Activated T-helper 1 cell treated with anti-CD3 and anti-CD28 coated beads, Interleukin-2, amount 50 U/mL, for 16 hours (primary cell): ENCODE measurements at places on chromosomes 4 and X.

GRCh38 chr4:78496021-78496643, 55.4 kb upstream of the ANXA3 start:
- DNase-seq = no peak

DNA sequence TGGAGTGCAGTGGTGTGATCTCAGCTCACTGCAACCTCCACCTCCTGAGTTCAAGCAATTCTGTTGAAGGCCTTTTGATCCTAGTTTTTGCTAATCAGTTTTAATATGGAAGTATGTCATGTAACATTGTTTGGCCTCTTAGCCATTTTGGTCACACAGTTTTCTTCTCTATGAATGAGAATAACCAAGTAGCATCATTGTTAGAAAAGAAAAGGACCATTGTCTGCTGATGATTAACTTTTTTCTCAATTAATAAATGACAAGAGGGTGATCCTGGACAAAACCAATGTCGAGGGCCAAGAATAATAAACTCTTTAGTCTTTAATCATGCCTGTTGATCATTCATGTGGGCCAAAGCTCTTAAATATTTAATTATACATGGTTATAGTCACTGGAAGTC, 289.3 kb upstream of the MAGEB2 start:
- no peak for DNase-seq

DNA sequence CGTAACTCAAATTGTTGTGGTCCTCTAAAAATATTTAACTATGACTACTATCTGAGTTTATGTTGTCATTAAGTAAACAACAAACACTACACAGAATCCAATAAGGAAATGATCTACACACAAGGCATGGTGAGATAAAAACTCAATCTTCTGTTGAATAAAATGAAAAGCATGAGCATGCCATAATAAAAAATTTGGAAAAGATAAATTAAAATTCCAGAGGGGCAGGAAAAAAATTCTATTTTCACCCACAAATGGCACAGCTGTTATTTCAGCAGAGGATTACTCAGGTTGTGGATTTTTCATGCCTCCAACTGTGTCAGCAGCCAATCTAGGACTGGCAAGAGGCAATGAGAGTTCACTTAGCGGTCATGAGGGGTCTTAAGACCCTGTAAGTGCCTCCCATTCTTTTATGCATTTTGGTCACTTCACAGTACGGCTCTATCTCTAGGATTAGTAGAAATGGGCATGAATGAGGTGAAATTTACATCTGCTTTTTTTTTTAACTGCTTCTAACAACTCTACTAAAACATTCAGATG, 639.8 kb upstream of the DIPK2B start:
- no peak for DNase-seq

DNA sequence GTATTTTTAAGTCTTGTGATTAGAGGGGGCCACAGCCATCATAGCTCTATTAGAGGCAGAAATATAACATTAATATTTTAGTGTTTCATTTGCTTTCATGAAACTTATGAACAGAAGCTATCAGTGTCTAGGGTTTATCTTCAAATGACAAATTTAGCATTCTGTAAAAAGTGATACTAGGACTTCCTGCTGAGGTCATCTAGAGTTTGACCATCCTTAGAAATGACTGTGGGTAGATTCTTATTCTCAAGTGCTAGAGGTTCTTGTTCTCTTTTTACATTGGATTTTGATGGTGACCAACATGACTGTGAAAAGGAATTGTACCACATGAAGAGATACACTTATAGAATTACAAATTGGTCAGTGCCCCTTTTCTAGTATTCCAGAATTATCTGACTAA, 568.6 kb downstream of the RPA4 start:
- DNase-seq = no peak

DNA sequence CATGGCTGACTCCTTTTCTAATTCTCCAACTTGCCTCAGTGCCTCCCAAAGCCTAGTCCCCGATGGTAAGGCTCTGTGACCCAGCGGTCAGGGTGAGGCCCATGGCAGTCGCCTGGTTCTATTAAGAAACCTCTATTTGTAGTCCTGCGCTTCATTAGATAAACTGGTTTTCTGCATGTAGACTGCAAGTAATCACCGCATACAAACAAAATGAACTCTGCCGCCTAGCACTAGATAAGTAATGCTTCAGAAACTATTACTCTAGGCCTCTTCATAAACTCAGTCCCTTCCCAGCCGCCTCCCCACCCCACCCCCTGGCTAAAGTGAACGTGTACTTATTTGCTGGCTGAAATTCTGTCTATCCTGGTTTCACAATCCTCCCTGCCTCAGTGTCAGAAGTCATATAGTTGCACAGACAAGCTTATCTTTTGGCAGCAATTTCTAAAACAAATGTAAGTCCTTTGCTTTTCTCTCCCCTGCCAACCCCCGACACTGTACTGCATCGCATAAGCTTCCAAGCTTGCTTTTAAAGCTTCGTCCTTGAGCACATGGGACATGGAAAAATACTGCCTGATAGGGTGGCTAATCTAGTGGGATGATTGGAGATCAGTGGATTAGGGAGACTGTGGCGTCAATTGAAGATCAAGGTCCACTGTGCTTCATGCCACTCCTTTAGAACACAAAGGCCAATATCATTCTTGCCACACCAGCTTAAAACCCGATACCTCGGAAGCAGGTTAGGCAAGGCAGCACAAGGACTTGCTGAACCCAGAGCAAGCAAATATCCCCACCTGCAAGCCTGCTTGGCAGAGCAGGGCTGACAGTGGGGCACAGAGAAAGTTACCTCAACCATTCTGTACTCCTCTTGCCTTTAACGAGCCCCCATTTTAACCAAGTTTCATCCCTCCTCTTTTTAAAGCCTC, 125.8 kb downstream of the IRF2 start:
- DNase-seq = no peak

DNA sequence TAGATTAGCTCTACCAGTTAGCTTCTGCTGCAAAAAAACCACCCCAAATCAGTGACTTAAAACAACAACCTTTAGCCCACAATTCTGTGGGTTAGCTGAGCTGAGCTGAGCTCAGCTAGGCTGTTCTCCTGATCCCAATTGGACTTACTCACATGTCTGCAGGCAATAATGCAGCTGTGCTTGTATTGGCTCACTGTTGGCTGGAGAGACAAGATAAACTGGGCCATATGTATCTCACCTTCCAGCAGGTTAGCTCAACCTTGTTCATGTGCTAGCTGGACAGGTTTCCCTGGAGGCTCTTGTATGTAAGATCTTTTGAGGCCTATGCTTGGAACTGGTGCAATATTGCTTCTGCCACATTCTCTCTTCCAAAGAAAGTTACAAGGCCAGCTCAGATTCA, 261.5 kb upstream of the ADGRL3 start:
- no peak for DNase-seq

DNA sequence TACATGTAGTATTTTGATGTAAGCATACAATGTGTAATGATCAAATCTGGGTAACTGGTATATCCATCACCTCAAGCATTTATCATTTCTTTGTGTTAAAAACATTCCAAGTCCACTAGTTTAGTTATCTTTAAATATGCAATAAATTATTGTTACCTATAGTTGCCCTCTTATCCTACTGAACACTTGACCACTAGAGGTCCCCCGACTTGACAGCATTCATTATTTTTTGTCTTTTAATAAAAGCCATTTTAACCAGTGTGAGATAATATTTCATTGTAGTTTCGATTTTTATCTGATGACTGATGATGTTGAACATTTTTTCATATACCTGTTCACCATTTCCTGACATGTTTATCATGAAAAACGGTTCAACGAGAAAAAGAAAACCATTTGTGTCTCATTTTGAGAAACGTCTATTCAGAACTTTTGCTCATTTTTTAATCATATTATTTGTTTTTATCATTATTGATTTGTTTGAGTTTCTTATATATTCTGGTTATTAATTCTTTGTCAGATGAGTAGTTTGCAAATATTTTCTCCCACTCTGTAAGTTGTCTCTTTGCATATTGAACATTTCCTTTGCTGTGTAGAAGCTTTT, 199.0 kb upstream of the CXXC4 start:
- DNase-seq = no peak

GRCh38 chr4:7854697-7855370, 84.8 kb downstream of the AFAP1 start:
- peak; percentile 58 for DNase-seq

DNA sequence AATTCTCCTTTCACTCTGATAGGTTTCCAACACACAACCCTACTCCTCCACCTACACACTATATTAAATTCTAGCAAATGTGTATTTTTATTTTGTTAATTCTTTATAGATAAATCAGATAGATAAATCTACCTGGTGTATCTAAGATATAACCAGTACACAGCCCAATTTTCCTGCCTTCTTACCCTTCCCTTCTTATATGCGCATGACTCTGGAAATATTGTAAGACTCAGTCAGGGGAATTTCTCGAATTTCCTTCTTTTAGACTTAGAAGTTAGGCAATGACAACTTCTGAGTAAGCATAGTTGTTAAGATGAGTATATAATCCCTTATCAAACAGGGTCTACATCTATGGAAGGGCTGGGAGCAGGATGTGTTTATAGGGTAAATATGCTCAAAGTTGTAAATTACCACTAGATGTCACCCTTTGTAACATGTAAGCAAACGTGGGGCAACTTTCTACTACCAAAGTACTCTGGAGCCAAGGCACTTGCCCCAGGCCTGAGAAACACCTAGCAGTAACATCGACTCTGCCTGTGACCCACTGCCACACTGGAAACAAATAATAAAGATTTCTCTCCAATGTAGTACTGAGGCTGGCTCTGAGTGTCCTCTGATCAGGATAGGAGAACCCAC, 444.7 kb downstream of the IQCM start:
- no peak for DNase-seq

DNA sequence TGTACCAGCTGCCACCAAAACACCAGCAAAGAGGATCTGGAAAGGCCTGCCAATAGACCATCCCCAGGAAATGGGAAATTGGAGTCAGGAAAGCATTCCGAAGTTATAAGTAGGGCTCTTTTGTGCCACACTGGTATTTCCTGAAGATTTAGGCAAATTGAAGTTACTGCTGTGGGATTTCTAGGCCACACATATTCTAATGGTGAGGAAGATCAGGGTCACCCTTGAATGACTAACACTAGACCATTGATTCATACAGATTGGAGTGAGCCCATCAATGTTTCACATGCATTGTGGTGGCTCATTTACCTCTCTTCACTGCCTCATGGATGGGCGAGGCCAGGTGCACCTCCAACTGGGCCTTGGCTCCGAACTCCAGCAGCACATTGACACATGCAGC, 22.6 kb downstream of the ASB11 start:
- DNase-seq = no peak

GRCh38 chr4:120926358-120927025, 4.0 kb upstream of the PRDM5 start:
- no peak for DNase-seq

GRCh38 chrX:129958814-129959492, 23.5 kb upstream of the BCORL1 start:
- no peak for DNase-seq

- no peak for DNase-seq
Measured at GRCh38 chr4:85024671-85025070, 58.2 kb upstream of the WDFY3 start.

DNA sequence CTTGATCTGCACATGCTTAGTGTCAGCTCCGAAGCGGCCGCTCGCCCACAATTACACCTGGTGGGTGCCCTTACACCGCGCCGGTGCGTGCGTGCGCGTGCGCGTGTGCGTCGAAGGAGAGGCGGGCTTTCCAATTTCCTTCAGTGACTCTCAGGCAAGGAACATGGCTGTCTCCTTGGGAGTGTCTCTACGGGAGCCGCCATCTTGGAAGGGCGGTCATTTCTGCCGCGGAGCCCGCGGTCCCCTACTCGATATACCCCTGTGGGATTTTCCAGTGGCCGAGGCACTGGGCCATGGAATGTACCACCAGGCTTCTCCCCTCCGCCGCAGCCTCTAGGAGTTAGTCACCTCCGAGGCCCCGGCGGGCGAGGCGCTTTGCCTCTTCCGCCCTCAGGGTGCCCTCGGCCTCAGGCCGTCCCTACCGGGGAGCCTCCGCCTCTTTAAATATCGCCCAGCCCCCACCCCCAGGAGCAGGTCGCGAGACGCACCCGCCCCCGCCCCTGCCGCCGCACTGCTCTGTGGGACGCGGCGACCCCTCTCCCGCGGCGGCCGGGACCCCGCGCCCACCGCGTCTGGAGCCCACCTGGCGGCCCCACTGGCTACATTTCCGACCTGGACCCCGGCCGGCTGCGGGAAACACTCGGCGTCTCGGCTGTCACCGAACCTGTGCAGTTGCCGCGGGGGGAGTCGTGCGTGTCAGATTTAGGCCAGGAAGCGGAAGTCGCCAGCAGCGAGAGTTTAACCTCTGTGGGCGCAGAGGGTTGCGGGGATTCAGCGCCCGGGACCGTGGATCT, at the start of gene ZNF41:
Gene ZNF41 (minus strand): TSS at position 711 of the 794 bp plus-strand sequence. CDS start 15,741 bp downstream, outside the sequence.
- peak; percentile 54 for DNase-seq

GRCh38 chr4:78667764-78668163, 108.4 kb upstream of the BMP2K start:
- DNase-seq = no peak

DNA sequence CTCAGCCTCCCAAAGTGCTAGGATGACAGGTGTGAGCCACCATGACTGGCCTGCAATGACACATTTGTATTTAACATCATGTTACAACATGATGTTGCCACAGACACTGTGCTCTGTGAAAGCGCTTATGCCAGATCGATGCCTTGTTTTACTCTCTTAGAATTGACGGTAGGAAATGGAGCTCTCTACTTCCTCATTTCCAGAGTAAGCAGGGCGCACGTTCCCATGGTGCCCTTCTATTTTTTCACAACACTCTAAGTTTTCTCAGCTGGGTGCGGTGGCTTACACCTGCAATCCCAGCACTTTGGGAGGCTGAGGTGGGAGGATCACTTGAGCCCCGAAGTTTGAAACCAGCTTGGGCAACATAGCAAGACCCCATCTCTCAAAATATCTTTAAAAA, 60.7 kb upstream of the DHRSX start:
- DNase-seq = no peak

DNA sequence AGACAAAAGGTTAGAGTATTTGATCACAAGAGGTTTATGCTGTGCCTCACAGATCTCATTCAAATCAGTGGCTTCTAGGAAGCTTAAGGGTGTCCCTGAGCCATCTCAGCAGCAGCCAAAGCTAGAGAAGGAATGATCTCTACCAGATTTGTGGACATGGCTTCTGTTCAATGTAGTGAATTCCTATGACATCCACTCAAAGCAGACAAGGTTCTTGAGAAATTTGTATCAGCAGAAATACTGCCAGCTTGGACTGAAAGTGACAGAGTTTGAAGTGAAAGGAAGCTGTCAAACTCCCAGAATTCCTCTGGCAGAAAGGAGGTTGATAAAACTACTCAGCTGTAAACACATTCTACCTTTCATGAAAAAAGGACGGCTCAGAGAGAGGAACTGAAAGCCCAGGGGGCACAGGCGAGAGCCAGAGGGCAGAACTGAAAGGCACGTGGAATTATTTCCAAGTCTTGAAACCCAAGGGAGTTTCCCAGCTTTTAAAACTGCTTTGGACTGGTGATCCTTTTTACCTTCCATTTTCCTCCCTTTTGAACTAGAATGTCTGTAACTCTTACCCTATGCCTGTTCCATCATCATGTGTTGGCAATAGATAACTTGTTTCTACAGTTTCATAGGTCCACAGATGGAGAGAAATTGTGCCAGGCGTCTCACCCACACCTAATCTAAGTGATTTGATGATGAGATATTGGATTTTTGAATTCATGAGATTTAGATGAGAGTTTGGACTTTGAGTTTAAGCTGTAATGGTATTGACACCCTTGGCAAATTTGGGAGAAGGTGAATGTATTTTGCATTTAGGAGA, 14.5 kb upstream of the MED14 start:
- DNase-seq = no peak
